ENCODE measurements at places on chromosomes 7 and 10.
A peak's percentile ranks its signal among the peaks of the same experiment; 100 is the strongest.

GRCh38 chr10:117346574-117346973 lies 28.7 kb downstream of the PDZD8 start:
- DNase-seq: no peak

DNA sequence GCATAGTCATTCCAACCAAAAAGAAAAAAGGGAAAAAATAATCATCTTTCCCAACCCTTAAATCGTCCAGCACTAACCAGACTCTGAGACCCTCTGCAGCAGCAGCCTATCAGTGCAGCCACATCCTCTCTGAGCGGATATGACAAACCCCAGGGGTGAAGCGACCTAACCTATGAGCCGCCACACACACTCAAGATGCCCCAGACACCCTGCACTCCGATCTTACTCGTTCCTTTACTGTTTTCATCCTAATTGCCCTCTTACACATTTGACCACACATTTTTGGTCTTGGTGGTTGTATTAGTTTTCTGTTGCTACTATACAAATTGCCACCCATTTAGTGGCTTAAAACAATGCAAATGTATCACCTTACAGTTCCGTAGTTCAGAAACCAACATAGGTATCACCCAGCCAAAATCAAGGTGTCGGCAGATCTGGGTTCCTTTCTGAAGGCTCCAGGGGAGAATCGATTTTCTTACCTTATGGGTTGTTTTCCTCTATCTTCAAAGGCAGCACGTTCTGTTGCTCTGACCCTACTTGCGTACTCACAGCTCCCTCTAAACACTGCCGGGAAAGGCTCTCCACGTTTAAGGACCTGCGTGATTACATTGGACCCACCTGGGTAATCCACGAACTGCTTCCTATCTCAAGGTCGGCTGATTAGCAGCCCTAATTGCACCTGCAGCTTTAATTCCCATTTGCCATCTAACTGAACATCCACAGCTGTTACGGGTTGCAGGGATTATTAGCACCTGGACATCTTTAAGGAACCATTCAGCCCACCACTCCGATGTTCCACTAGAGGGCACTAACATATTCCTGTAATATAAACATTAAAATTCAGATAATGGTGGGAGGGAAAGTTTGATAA lies 37.3 kb upstream of the PRSS1 start:
- DNase-seq: no peak

- DNase-seq: no peak
These were observed 71.3 kb downstream of the OSBPL3 start for GRCh38 chr7:24908727-24909126.

DNA sequence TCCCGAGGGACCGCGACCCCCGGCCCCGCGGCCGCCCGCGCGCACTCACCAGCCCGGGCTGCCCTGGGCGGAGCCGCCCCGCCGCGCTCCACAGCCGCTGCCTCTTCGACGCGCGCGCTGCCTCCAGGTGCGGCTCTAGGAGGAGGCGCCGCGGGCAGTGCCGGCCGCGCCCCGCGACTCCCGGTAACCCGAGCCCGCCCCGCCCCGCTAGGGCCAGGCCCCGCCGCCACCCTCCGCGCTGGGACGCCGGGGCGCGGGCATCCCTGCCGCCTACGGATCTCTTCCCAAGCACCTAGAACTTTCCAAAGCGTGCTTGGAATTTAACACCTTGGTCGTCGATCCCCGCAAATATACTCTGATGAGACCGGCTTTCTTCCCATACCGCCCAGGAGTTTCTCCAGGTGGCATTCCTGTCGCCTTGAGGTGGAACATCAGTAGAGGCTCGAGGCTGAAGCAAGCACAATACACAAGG lies at the start of gene SLC26A5:
Gene SLC26A5 (minus strand): TSS at position 159 of the 472 bp plus-strand sequence. CDS start 24,693 bp downstream, outside the sequence.
- DNase-seq: no peak

DNA sequence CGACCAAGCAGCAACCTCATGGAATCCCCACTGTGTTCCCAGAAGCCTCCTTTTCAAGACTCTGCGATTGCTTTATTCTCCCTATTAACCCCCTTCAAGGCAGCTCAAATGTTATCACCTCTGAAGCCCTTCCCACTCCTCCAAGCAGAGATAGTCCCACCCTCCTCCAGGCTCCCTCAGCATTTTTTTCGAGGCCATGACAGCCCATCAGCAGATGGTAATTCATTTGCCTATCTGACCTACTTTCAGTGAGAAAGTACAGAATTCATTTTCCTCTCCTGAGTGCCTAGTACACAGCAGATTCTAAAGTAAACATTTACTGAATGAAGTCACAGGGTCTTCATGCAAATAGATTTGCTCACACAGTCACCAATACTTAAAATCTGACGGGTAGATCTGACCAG lies 47.8 kb downstream of the HERPUD2 start:
- DNase-seq: peak; percentile 56

DNA sequence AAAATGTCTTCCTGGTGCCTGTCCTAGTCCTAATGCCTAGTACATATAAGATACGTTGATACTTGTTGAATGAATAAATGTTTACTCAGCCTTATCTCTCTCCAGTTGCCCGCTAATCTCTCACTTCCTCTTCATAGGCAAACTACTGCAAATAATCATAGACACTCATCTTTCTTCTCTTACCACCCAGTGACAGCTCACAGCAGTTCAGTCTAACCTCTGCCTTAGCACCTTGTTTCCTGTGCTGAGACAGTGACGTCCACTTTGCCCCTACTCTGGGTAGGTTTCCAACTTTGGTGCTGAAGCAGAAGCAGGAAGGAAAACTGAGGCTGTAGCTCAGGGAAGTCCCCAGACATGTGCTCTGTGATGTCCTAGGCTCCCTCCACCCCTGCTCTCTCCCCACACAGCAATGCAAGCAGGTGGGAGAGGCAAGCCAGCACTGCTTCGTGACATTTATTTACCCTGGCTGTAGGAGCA lies 45.5 kb upstream of the RHOBTB1 start:
- no peak for DNase-seq

DNA sequence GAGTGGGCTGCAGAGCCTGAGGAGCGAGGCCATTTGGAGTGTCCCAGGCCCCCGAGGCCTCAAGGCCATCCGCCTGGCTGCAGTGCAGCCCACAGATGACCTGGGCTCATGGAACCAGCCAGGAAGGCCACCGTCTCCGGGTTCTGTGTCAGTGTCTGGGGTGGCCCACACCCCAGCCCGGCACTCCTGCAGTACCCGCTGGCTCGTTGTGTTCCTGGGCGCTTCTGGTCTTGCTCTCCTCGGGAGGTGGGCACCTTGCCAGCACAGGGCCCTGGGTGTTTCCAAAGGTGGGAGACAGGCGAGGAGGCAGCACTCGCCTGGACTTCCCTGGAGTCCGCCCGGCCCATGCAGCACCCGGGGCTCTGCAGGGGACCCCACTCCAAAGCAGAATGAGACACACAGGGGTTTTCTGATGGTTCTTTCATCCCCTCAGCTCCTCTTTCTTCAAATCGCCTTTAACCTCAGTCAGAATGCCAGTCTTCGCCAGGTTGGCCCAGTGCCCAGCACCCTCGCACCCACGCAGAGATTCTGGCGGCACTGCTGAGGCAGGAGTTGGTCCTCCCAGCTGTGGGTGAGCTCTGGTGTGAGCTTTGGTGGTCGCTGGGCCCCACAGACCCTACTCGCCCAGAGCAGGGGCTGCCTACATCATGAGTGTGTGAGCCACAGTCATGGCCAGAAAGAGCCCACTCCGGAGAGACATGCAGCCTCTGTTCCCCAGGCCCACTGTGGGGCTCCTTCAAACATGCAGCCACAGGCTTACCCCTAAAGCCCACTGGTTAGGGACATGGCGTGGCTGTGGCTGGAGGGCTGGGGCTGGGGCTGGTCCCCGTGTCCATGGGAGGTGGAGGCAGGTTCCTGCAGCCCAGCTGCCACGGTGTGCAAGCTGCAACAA lies 155.7 kb downstream of the EBF3 start:
- no peak for DNase-seq

- DNase-seq: no peak
These were observed 31.6 kb downstream of the RBM33 start for GRCh38 chr7:155676052-155676451.

DNA sequence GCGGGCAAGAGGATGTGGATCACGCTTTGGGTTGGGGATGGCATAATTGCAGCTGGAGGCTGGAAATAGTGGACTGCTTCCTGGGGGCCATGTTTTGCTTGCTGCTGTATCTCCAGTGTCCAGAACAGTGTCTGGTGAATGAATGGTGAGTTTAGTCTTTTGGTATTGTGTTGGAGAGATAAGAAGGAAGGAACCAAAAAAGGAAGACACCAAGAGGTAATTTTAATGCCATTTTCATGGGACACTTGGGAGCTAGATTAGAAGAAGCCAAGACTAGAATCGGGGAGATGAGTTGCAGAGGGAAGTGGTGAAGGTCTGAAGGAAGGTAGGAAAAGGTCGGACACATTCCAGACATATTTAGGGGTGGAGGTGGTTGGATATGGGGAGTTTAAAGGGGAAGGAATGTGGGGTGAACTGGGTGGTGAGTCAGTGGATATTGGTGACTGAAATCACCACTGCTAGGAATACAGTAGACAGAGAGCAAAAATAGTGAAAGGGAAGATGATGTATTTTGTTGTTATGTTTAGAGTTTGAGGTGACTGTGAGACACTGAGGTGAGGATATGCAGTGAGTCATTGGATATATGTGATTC lies 76.7 kb downstream of the CCNY start:
- no peak for DNase-seq

- DNase-seq: no peak
These were observed 126.7 kb downstream of the CPEB3 start for GRCh38 chr10:92164036-92164696.

- DNase-seq: no peak
These were observed 83.3 kb upstream of the KLF6 start for GRCh38 chr10:3868271-3868664.

DNA sequence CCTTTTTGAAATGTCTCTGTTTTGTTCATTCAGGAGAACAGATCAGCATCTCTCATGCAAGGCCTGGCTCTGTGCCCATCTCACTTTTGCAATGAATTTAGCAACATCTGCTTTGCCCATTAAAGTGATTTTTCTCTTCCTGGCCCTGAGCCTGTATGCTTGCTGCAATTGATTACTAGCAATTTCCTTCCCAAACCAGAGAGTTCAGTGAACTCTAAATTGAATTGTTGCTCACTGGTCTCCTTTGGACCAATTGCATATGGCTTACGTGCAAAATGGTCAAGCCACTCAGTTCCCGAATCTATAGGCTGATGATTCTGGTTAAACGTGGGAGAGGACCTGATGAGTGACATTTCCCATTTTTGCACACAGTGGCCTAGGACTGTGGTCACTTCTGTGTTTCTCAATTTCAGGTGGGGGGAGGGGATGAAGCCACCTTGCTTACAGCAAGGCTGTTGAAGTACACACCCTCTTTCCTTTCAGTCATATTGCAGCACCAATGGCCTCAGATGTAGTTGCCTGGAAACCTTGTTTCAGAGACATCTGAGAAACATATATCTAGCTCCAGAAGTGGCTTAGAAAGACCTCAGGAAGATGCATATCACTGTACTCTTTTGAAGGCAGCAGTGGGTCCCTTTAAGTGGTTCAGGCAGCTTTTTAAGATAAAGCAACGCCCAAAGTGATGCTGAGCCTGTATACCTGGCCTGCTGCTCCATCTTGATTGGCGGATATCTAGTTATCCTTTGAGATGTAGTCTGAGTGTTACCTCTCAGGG lies 201.4 kb downstream of the PTEN start:
- DNase-seq: no peak

GRCh38 chr10:51624013-51624412 lies 75.4 kb downstream of the CSTF2T start:
- no peak for DNase-seq

DNA sequence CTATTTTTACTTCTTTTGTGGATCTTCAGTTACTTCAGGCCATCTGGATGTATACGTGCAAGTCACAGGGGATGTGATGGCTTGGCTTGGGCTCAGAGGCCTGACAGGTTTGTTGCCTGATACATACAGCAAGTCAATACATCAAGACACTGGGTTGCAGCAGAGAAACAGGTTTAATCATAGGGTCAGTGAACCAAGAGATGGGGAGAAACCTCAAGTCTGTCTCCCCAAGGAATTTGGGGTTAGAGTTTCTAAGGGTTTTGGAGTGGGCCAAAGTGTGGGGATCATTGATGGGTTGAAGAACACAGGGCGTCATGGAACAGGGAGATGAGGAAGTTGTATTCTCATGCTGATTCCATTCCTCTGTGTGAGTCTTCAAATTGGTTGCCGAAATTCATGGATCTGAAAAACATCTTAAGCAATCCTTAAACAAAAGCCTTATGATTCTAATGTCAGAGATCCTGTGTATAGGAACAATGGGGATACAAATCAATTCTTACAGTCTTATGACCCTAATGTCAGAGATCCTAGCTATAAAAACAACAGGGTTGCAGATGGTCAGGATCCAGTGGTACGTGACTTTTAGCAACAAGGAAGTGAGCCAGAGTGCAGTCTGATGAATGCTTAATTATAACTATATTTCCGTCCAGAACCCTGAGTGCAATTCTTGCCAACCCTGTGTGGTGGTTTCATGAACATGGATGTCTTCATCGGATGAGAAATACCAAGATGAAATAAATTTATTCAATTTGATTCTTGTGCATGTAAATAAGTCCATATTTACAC lies 18.9 kb downstream of the OTUD1 start:
- no peak for DNase-seq

- DNase-seq: no peak
These were observed 268.8 kb upstream of the LRGUK start for GRCh38 chr7:133858311-133858710.

- DNase-seq: no peak
These were observed 4.1 kb downstream of the ABLIM1 start for GRCh38 chr10:114653926-114654325.

Measured in brain (organoid and tissue), 16 donors.